Activated naive CD8-positive, alpha-beta T cell treated with anti-CD3 and anti-CD28 coated beads for 36 hours (primary cell): ENCODE measurements at places on chromosomes 5 and 9.

DNA sequence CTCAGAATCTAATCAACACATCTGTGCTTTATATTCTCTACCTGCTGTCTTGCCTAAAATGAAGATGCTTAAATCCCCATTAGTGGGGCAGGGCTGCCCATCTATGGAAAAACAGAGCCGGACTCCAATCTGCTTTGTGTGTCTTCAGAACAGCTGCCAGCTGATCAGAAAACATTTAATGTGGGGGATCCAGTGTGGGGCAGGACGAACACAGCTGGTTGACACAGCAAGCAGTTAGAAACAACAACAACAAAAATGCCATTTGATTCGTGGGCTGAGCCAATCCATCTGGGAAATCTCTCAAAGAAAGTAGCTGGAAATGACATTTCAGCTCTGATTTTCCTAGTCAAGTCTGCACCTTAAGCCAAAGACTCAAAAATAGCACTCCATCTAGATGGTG, 99.8 kb downstream of the PPP2R2B start:
- no peak for DNase-seq

DNA sequence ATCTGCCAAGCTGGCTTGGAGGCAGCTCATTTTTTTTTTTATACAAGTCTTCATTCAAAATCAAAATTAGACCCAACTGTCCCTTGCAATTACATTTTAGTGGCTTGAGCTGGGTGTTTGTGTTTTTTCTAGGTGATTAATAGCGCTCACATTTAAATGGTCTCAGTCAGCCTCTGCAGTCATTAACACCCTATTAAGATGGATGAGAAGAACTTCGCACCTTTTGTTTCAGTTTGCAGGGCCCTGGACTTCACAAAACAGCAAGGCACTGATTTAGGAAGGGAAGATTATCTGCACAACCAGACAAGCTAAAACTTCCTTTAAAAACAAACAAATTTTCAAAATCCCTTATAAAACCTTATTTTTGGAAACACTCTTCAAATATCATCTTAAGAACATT, 374.8 kb downstream of the EFNA5 start:
- DNase-seq = no peak

DNA sequence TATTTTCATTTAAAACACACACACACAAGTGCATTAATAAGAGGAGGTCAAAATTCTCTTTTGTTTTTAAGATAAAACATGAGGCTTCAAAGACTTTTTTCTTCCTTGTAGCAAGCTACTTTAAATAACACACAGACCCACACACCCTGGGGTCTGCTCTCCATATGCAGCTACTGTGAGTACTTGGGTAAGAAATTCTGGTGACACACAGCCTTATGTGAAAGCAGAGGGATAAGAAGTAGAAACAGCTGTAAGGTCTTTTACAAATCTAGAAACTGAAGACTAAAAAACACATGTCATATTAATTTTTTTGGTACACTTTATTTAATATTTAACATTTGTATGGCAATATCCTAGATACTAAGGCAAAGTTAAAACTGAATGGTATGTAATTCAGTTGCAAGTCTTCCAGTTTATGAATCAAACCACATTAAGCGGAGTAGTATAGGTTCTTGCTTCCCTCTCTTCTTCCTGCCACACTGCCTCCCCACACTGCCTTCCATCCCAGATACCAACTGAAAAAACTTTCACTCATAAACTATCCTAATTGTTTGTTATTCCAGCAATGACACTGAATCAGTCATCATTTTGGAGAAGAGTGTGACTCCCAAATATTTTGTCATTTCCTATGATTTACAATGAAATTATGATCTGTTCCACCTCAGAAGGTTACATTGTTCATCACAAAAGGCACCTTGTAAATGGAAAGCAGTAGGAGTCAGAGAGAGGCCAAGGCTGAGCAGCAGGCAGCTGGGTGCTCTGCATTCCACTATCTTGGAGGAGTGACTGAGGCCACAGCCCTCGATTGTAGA, 92.0 kb downstream of the PLCXD3 start:
- DNase-seq = no peak

DNA sequence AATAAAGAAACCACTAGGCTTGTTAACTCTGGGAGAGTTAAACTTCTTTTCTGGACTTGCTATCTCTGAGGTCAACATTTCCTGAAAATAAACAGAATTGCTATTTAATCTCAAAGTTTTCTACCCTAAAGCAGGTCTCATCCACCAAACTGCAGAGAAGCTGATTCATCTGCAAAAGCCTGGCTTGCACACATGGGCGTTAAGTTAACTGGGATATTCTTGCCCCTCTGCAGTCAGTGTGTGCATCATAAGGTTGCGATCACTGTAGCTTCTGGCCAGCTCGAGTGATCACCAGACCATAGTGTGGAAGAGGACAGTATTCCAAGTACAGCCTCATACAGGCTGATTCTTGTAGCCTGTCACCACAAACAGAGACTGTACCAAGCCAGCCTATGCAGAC, 99.2 kb downstream of the SPOCK1 start:
- DNase-seq = no peak

DNA sequence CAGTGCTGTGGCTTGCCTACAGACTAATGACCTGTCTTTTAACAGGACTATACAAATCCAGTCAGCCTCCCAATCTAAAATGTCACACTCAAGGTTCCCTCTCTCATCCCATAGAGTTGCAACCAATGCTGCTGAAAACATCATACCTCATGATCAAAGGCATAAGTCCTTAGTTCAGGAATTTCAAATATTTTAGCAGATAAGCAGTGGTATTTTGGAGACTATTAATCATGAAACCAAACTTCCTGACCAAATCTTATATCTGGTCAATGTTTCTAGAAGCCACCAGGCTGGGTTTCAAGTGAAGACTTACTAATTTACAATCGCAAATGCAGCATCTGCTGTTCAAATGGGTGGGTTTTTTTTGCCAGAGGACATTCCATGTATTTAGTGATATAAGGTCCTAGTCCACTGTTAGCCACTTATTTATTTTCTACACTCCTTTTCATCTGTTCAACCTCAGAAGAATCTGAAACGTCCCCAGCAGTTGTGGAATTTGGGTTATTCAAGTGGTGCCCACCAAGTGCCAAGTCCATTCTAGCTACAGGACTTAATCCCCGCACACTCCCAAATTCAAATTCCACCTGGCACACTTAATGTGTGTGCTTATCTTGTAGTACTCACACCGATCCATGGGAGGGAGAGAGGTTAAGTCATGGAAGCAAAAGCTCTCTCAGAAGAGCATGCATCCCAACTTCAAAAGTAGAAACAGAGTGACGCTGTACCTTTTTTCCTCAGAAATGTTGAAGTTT, 5.8 kb downstream of the TAS2R1 start:
- no peak for DNase-seq

GRCh38 chr5:44646016-44646415, 162.7 kb upstream of the MRPS30 start:
- DNase-seq = no peak

DNA sequence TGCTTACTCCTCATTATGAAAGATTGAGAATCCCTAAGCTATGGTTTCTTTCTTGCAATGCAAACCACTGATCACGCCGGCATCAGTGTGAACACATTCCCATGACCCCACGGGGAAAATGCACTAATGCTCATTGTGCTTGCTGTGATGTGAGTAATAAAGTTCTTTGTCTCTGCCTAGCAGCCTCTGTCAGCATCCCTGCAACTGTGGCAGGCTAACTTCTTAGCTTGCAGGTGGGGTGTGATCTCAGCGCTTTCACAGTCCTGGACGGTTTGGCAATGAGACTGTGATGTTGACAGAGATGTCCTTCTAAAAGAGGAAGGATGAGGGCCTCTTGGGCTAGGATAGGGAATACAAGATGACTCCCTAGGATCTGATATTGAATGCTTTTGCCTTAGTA, 1218.7 kb downstream of the EFNA5 start:
- DNase-seq = no peak

GRCh38 chr5:123450640-123451039, 27.4 kb upstream of the CEP120 start:
- DNase-seq = no peak

GRCh38 chr5:157799578-157799977, 56.1 kb downstream of the LSM11 start:
- no peak for DNase-seq
